ENCODE measurements at places on chromosomes 2 and 18. TPM values are rescaled to one million over a fixed set of nuclear protein-coding genes. Genes with fewer than 3 reads are reported as not detected.

GRCh38 chr18:75199327-75199726, 9.6 kb downstream of the PTGR3 start:
- H3K36me3 ChIP-seq = peaks cover 30% of the 10 kb centered on the region
- H3K4me1 ChIP-seq = peaks cover 7% of the 10 kb centered on the region
- no peak for DNase-seq
- H3K4me3 ChIP-seq = no peak overlapping the region
- no peak overlapping the region for H3K27ac ChIP-seq
- H3K27me3 ChIP-seq = no peaks in the 10 kb centered on the region

DNA sequence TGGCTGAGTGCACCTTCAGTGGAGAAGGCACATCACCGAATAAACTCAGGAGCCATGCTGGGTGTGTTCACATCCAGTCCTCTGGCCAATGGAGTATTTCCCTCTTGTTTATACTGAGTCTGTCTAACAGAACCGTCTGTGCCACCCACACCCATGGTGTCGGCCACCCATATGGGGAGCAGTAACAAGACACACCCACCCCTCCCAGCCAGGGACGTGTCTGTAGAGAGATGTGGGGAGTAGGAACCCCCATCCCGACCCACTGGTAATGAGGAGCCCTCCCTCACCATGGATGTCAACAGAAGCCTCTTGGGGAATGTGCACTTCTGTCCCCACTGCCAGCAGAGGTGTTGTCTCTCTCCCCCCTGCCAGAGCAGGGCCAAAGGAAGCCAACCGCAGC, 37.1 kb downstream of the KCNG2 start:
- H3K4me1 ChIP-seq = no peaks in the 10 kb centered on the region
- no peaks in the 10 kb centered on the region for H3K36me3 ChIP-seq
- no peak overlapping the region for H3K4me3 ChIP-seq
- H3K27me3 ChIP-seq = peaks cover 15% of the 10 kb centered on the region
- DNase-seq = no peak

The BOK gene
- 0.15 TPM for total RNA-seq

DNA sequence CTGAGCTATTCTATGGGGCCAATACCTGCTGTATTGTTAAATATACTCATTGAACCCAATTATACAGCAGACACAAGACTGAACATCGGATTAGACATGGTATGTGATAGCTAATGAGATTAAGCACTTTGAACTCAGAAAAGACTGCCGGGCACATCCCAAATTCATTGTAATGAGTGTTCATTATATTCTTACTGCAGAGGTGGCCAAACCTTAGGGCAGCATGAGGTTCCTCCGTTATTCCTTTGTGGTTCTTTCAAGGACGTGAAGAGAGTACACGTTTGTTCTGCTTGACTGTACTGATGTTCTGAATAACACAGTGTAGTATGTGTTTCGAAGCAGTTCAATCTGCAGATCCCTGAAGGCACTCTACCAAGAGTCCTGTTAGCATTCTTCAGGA, 78.4 kb downstream of the KIF5C start:
- H3K36me3 ChIP-seq = peaks cover 21% of the 10 kb centered on the region
- no peak overlapping the region for H3K27ac ChIP-seq
- no peak for DNase-seq
- no peak overlapping the region for H3K4me3 ChIP-seq

The ZSWIM2 gene
- not detected for total RNA-seq

DNA sequence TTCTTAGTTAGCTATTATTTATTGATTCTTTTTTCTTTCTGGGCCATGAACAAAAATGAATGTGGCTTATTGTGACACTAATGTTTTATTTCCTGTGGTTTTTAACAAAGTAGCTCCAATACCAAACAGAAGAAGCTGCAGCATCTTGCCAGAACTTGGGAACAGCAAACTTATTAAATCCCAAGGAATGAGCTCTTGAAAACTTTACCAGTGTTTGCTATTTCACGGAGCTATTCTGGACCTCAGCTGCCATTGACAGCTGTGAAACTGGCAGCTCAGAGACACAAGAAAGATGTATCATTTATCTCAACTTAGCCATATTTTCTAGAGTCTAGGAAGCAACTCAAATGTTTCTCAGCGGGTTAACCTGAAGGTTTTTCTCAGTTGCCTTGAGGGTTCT, 91.0 kb upstream of the NEUROD1 start:
- no peaks in the 10 kb centered on the region for H3K36me3 ChIP-seq
- H3K27me3 ChIP-seq = peaks cover 12% of the 10 kb centered on the region
- no peak overlapping the region for H3K4me3 ChIP-seq
- no peak overlapping the region for H3K27ac ChIP-seq
- no peak for DNase-seq

The EFHD1 gene
- 2.7 TPM for total RNA-seq

DNA sequence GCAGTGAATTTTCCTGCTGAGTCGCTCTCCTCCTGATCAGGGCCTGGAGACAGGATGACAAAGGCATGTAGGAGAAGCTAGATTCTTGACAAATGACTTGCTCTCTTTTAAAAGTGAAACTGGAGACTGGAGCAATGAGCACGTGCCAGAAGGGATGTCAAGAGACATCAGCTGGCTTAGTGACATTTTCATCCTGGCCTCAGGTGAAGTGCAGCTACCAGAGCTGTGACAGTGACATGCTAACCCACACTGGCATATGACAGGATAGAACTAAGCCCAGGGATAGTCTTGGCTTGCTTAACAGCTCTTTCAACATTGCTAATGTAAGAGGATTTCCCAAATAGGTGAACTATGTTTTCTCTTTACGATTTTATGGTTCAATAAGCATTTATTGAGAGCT, 757.5 kb upstream of the DDX18 start:
- H3K36me3 ChIP-seq = no peaks in the 10 kb centered on the region
- H3K4me1 ChIP-seq = no peaks in the 10 kb centered on the region
- no peak for DNase-seq
- H3K4me3 ChIP-seq = no peak overlapping the region
- H3K27ac ChIP-seq = no peak overlapping the region
- no peaks in the 10 kb centered on the region for H3K27me3 ChIP-seq

The GCG gene
- total RNA-seq = not detected

The DSG1 gene
- not detected for total RNA-seq

- DNase-seq = no peak
- no peaks in the 10 kb centered on the region for H3K36me3 ChIP-seq
- no peaks in the 10 kb centered on the region for H3K27me3 ChIP-seq
- H3K4me3 ChIP-seq = no peak overlapping the region
- no peak overlapping the region for H3K27ac ChIP-seq
- H3K4me1 ChIP-seq = no peaks in the 10 kb centered on the region
Observed at GRCh38 chr18:55385770-55386169, 202.2 kb downstream of the TCF4 start.

The UPP2 gene
- not detected for total RNA-seq

- H3K4me3 ChIP-seq = no peak overlapping the region
- no peaks in the 10 kb centered on the region for H3K27me3 ChIP-seq
- H3K36me3 ChIP-seq = no peaks in the 10 kb centered on the region
- no peak for DNase-seq
Observed at GRCh38 chr2:235219048-235219447, 267.2 kb downstream of the SH3BP4 start.

The SELENOI gene
- 31.4 TPM for total RNA-seq

The AQP12B gene
- total RNA-seq = not detected

The TNS1 gene
- total RNA-seq = 3.4 TPM

The HRH4 gene
- 0.65 TPM for total RNA-seq

DNA sequence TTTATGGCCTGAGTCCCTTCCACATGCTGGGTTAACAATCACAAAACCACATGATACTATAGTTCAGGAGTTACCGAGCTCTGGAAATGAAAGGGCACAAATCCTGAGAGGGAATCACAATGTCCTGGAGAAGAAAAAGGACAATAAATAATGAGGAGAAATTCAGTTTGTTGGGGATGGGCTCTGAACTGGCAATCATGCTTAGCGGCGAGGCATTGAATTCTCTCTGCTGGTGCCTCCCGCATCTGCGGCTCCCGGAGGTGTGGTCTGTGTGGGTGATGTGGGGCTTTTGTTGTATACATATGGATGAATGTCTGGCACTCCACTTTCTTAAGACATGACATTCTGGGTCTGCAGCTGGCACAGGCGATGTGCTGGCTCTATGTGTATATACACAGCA, 46.1 kb downstream of the NRP2 start:
- H3K36me3 ChIP-seq = no peaks in the 10 kb centered on the region
- H3K27ac ChIP-seq = no peak overlapping the region
- no peaks in the 10 kb centered on the region for H3K27me3 ChIP-seq
- H3K4me3 ChIP-seq = no peak overlapping the region

DNA sequence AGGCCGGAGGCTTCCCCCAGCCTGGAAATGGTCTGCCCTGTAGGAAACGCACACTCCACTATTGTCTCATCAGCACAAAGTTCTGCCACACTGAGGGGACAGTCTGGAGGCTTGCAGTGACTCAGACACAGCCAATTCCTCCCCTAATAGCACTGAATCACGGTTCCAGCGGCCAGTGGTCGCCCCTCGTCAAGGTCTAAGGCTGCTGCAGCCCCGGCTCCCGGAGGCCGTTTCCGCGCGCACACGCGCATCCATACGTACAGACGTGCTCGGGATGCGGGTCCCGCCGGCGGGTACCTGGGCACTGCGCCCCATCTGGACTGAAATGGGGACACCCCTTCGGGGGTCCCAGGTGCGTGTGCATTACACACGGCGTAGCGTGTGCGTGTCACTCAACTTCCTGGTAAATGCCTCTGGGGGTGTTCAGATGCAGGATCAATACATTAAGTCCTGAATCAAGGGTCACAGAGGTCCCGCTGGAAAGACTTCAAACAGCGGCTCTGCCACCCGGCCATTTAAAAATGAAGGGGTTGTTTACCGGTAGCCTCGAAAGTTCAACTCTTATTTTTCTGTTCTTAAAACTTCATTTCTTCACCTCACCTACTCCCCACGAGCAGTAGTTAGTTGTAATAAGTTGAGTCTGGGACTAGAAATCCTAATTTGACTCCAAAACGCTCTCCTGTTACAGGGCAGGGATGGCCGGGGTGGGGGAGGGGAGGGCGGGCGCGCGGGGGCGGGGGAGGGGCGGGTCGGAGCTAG, 572 bp upstream of the ZNF516 start:
- H3K27me3 ChIP-seq = peaks cover 60% of the 10 kb centered on the region
- peak overlapping the region; percentile 28 for H3K27ac ChIP-seq
- peaks cover 7% of the 10 kb centered on the region for H3K36me3 ChIP-seq
- DNase-seq = no peak
- peak overlapping the region; percentile 70 for H3K4me3 ChIP-seq
- peaks cover 34% of the 10 kb centered on the region for H3K4me1 ChIP-seq

GRCh38 chr2:159035790-159036411, 67.5 kb downstream of the TANC1 start:
- H3K27me3 ChIP-seq = peaks cover 11% of the 10 kb centered on the region
- DNase-seq = no peak
- no peak overlapping the region for H3K27ac ChIP-seq

- H3K36me3 ChIP-seq = no peaks in the 10 kb centered on the region
- H3K27ac ChIP-seq = no peak overlapping the region
- peaks cover 5% of the 10 kb centered on the region for H3K27me3 ChIP-seq
Observed at GRCh38 chr2:237262838-237263771, 150.9 kb downstream of the COL6A3 start.

DNA sequence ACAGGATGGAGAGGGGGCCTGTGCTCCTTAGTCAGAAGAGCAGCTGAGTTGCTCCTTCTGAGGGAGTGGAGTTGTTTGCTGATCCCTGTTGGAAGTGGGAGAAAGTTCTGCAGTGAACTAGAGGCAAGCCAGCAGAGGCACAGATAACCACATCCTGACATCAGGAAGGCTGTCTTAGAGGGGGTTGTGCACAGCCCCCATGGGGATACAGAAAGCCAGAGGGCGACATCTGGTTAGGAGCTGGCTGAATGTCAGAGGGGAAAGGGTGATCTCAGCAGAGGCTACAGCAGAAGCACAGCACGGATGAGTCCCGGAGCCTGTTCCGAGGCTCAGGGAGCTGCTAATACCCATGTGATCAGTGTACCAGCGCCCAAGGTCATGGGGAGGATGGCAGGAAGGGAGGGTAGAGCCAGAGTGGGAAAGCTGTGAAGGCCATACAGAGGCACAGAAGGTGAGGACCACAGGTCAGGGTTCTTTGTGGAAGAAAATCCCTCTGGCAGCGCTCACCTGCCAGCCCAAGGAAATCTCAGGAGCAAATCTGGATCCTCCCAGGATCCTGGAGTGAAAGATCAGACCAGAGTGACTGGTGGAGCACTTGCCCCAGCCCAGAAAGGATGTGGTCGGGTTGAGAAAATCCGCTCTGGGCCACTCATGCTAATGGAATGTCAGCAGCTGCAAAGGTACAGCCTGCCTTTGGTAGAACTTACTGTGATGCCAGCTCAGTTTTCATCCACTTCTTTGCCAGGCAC, 111.8 kb downstream of the STPG4 start:
- no peak overlapping the region for H3K27ac ChIP-seq
- peaks cover 33% of the 10 kb centered on the region for H3K36me3 ChIP-seq
- no peaks in the 10 kb centered on the region for H3K27me3 ChIP-seq
- DNase-seq = no peak
- peaks cover 12% of the 10 kb centered on the region for H3K4me1 ChIP-seq

GRCh38 chr18:42893977-42894376, 221.5 kb downstream of the RIT2 start:
- no peaks in the 10 kb centered on the region for H3K36me3 ChIP-seq
- H3K4me3 ChIP-seq = no peak overlapping the region
- H3K4me1 ChIP-seq = no peaks in the 10 kb centered on the region
- no peak overlapping the region for H3K27ac ChIP-seq
- no peaks in the 10 kb centered on the region for H3K27me3 ChIP-seq

The OR6B2 gene
- total RNA-seq = not detected

GRCh38 chr2:172596776-172597175, 40.9 kb downstream of the PDK1 start:
- H3K4me3 ChIP-seq = no peak overlapping the region
- no peak for DNase-seq
- H3K27ac ChIP-seq = no peak overlapping the region
- no peaks in the 10 kb centered on the region for H3K27me3 ChIP-seq
- H3K4me1 ChIP-seq = no peaks in the 10 kb centered on the region
- H3K36me3 ChIP-seq = peaks cover 57% of the 10 kb centered on the region

DNA sequence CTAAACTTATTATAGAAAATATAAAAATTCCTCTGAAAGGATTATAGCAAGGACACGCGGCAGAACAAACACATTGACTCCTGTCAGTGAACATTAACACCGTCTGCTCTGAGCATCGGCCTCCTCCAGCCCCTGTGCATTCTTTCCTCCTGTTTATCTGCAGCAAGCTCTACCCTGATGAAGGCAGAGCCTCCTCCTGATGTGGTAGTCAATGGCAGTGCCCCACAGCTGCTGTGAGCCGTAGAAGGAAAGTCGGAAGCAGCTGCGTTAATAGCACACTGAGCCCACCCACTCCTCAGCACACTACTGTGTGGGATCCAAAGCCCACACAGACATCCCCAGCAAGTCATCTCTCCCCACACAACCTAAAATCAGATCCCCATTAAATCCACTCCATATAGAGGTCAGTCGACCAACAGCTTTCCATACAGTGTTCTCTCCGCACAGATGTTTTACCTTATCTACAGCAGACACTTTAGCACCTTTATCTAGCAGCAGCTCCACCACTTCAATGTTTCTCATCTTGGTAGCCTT, 41.0 kb downstream of the KIDINS220 start:
- no peak for DNase-seq
- H3K27ac ChIP-seq = no peak overlapping the region
- no peaks in the 10 kb centered on the region for H3K27me3 ChIP-seq
- H3K36me3 ChIP-seq = peaks cover 52% of the 10 kb centered on the region
- H3K4me3 ChIP-seq = no peak overlapping the region
- H3K4me1 ChIP-seq = peaks cover 20% of the 10 kb centered on the region

- no peak for DNase-seq
- H3K27ac ChIP-seq = no peak overlapping the region
- peaks cover 5% of the 10 kb centered on the region for H3K4me1 ChIP-seq
- no peaks in the 10 kb centered on the region for H3K27me3 ChIP-seq
- no peak overlapping the region for H3K4me3 ChIP-seq
- H3K36me3 ChIP-seq = no peaks in the 10 kb centered on the region
Observed at GRCh38 chr2:6955511-6956136, 38.4 kb downstream of the RNF144A start.

Measured in activated CD4-positive, alpha-beta memory T cell treated with anti-CD3 and anti-CD28 coated beads, Interleukin-2, amount 10 ng/mL, durations not matched to agents 7 days and 5 days (primary cell).